AG10803 (cell line): ENCODE measurements at places on chromosomes 13 and 19.
A peak's percentile ranks its signal among the peaks of the same experiment; 100 is the strongest.

GRCh38 chr19:1734321-1734966 is 18.9 kb upstream of the ONECUT3 start:
- DNase-seq = no peak

DNA sequence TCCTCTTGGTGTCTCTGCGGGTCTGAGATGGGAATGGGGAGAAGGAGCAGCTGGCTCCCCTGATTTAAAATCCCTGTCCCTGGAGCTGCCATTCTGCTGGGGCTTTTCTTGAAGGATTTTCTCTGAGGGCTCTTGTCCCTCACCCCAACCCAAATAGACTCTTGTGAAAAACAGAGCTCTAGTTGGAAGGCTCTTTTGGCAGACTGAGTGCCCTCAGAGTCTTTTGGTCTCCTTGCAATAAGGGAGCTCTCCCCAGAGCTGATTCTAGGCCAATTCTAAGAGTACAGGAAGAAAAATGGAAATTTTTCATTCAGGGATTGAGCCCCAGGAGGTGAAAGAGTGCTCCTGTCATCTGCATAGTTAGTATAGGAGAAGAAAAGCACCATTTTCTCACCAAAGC is 238.3 kb downstream of the COG6 start:
- no peak for DNase-seq

- DNase-seq = no peak
Observed at GRCh38 chr19:13699786-13700185, 64.5 kb upstream of the MRI1 start.

- peak; percentile 77 for DNase-seq
Observed at GRCh38 chr13:101149735-101150384, 266.4 kb downstream of the NALCN start.

DNA sequence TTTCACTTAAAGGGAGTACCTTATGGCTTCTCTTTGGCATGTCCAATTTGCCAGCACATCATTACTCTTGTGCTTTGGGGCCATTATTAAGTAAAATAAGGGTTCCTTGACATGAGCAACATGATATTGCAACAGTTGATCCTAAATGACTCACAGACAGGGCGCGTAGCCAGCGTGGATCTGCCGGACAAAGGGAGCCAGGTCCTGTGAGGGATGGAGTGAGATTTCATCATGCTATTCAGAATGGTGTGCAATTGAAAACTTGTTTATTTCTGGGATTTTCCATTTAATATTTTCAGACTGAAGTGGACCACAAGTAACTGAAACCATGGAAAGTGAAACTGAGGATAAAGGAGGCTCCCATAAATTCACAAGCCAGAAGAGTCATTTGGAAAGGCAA is 48.6 kb upstream of the WASF3 start:
- DNase-seq = peak; percentile 92

DNA sequence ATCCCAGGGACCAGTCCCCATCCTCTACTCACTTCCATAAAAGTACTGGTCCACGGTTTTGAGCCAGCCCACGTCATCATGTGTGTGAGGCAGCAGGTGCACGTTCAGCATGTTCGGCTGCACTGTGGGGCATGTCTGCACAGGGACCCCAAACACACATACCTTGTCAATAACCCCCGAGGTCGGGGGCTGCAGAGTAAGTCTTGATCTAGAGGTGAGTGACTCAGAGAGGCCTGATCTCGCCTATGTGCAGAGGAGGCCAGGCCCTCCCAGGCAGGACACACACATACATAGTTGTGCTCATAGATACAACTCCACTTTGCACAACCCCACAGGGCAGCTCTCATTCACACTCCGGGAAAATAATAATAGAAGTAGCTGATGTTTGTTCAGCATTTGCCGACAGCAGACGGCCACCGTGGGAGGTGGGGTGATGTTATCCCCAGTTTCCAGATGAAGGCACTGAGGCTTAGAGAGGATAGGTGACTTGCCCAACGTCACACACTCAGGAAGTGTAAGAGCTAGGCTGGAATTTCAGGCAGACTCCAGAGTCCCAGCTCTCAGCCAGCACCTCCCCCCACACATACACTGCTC is 774 bp downstream of the MAN2B1 start:
- no peak for DNase-seq

- no peak for DNase-seq
Observed at GRCh38 chr19:1214862-1215731, 9.5 kb downstream of the STK11 start.

GRCh38 chr13:75704927-75705288 is 68.8 kb downstream of the LMO7 start:
- DNase-seq = no peak

DNA sequence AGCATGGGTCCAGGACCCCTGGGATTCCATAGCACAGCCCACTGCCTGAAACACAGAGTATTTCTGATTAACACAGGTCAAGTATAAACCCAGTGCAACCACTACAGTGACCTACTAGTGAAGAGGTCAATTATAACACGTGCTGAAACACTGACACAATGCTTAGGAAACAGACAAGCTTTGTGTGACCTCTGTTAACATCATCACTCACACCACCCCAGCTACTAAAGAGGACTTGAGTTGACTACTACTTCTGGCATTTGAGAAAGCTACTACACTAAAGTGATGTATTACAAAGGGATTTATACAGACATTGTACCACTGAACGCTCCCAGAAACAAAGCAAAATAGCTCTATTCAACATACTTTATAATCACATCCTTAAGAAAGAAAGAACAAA is 1935.9 kb upstream of the PCDH20 start:
- no peak for DNase-seq
